Activated CD4-positive, alpha-beta T cell treated with anti-CD3 and anti-CD28 coated beads, Interleukin-2, amount 50 U/mL, for 24 hours (primary cell): ENCODE measurements at places on chromosomes 11 and 22.

DNA sequence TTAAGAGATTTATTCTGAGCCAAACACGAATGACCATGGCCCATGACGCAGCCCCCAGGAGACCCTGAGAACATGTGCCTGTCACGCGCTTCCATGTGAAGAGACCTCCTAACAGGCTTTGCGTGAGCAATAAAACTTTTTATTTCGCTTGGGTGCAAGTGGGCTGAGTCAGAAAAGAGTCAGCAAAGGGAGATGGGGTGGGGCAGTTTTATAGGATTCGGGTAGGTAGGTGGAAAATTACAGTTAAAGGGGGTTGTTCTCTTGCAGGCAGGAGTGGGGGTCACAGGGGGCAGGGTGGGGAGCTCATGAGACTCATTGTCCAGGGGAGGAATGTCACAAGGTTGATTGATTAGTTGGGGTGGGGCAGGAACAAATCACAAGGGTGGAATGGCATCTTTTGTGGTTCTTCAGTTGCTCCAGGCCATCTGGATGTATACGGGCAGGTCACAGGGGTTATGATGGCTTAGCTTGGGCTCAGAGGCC is 77.2 kb upstream of the FTH1 start:
- no peak for DNase-seq

- DNase-seq, result no peak
These were observed 31.4 kb downstream of the TECTA start for GRCh38 chr11:121132211-121132976.

GRCh38 chr11:78763664-78764063 is 189.0 kb upstream of the NARS2 start:
- DNase-seq, result no peak

GRCh38 chr11:72582206-72583176 is 91.7 kb downstream of the PDE2A start:
- DNase-seq, result no peak

- DNase-seq, result no peak
These were observed 19.1 kb upstream of the ISX start for GRCh38 chr22:35046744-35047462.

DNA sequence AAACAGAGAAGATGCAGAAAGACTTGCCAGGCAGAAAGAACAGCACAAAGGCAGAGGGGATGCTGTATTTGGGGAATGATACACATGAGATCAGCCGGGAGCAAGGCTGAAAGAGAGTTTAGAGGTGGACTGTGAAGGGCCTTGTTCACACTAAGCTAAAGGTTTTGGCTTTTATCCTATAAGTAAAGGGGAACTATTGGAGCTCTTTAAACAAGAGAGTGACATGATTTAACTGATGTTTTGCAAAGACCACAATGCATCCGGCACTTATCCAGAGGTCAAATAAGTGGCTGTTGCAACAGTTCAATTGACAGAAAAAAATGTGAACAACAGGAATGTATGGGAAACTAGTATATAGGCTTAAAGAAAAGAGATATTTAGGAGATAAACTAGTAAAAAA is 64.7 kb upstream of the RRAS2 start:
- no peak for DNase-seq

- no peak for DNase-seq
These were observed 15.2 kb upstream of the EIF3D start for GRCh38 chr22:36544107-36544620.

GRCh38 chr11:109641549-109641948 is 219.6 kb downstream of the C11orf87 start:
- no peak for DNase-seq

- no peak for DNase-seq
These were observed 13.2 kb downstream of the PPFIBP2 start for GRCh38 chr11:7527029-7527428.

GRCh38 chr22:33844273-33844672 is 76.0 kb downstream of the LARGE1 start:
- DNase-seq, result no peak

DNA sequence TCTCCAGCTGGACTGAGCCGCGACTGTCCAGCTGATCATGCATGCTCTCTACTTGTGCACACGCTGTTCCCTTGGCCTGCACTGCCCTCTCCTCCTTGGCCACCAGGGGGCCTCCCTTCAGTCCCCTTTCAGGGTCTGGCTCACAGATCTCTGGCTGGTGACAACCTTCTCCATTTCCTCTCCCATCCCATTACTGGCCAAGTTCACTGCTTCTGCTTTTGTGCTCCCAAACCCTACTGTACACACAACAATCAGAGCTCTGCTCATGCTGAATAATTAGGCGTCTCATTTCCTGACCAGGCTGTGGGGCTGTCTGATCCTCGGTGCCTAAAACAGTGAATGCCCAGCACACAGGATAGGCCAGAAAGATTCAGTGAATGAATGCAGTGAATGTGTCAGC is 224.0 kb upstream of the NARS2 start:
- DNase-seq, result peak; percentile 1

- DNase-seq, result no peak
These were observed 78.0 kb upstream of the SHANK2 start for GRCh38 chr11:71330349-71330748.

DNA sequence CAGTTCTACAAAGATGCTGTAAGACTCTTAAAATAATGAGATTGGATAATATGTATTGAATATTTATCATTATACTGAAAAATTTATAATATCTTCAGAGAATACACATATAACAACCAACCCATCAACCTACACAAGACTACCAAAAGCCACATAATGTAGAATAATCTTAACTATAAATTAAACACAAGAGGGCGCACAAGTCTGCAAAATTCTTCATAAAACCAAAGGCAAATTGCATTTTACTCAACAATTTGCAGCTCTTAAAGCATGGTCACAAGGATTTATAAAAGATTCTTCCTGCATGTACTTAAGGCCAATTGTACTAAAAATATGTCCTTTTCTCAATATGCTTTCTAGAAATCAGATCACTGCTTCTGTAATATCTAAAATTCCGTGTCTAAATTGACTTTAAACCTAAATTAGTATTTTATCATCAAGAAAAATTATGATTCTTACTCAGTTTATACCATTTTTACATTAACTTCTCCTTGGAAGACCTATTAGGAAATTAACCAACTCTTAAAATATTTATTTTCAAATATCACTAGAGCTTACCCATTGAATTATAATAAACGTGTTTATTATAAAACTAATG is 79.0 kb downstream of the TTC28 start:
- DNase-seq, result no peak

DNA sequence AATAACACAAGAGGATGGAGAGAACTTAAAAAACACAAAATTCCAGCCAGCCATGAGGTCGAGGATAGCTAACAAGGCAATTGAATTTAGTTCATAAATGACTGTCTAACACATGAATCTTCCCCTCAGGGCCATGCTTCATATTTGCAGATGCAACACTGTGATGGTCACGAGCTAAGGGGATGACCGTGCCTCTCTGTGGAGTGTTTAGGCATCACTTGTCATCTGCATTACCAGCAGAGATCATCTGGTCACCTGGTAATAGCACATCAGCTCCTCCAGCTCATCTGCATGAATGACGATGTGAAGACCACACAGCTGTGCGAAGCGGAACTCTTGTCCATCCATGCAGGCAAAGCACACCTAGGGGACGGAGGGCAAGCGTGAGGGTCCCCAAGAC is 20.9 kb upstream of the SLC25A1 start:
- DNase-seq, result no peak

DNA sequence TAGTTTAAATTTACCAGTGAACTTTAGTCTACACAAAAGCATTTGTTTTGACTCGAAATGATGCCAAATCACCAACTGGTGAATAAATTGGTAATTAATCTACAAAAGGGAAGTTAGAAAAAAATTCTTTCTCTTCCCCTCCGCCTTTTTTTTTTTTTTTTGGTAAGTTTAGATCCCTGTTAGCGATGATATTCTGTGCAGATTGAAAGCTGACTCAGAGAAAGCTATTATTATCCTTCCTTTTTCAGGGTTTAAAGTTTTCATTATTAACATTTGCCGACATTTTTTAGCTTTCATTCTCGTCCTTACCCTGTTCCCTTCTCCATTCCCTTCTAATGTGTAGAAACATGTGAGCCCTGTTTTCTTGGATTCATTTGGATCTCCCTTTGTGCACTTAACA is 16.8 kb upstream of the NUP160 start:
- DNase-seq, result no peak

DNA sequence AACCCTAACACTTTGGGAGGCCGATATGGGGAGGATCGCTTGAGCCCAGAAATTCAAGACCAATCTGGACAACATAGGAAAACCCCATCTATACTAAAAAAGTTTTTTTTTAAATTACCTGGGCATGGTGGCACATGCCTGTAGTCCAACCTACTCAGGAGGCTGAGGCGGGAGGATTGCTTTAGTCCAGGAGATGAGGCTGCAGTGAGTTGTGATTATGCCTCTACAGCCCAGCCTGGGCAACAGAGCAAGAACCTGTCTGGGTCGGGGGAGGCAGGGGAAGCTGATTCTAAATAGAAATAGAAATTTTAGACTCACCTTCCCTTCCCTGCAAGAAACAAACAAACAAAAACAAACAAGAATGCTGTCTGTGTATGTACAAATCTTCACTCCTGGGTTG is 52.9 kb upstream of the PRODH start:
- DNase-seq, result no peak

DNA sequence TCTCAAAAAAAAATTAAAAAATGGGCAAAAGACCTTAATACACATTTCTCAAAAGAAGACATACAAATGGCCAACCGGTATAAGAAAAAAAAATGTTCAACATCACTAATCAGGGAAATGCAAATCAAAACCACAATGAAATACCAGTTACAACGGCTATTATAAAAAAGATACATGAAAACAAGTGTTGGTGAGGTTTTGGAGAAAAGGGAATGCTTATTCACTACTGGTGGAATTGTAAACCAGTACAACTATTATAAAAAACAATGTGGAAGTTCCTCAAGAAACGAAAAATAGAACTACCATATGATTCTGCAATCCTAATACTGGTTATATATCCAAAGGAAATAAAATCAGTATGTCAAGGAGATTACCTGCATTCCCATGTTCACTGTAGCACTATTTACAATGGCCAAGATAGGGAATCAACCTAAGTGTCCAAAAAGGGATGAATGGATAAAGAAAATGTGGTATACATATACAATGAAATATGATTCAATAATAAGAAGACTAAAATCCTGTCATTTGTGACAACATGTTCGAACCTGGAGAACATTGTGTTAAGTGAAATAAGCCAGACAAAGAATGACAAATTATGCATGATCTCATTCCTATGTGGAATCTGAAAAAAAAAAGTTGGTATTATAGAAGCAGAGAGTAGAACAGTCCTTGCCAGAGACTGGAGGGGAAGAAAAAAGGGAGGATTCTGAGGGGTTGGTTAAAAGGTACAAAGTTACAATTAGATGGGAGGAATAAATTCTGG is 256.9 kb upstream of the PITPNB start:
- no peak for DNase-seq

DNA sequence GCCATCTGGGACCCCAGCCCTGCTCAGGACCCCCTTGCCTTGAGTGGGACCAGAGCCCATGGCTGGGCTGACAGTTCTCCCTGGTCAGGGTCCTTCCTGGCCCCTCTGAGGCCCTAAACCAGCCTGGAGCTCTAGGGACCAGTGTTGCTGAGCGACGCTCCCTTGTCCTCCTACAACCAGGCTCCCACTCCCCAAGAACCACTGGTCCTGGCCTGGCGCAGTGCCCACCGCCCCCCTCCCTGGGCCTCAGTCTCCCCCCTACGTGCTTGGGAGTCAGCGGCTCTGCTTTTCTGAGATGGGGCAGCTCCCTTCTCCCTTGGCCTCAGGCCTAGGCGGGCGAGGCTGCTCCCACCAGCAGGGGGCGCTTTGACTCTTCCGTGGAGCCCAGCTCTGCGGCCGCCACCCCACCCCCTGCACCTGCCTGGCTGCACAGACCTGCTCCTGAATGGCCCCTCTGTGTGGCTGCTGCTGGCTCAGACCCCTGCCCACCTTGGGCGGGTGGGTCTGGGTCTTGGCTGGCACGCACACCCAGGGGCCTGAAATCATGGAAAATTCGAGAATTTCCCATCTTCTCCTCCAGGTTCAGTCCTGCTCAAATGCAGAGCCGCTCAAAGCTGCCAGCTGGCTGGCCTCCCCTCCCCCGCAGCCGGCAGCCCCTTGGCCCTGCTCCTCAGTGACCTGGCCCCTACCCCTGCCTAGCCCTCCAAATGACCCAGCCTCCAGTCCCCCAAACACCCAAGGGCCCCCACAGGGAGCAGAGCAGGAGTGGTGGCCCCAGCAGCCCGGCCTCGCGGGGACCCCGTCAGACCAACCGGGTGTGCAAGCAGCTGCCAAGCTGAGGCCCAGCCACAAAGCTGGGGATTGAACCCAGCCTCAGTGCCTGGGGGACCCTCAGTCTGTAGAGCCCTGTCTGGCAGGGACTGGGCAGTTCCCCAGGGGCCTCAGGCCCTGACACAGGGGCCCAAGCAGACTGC is 9.1 kb downstream of the PRR33 start:
- DNase-seq, result peak; percentile 73

GRCh38 chr11:48007677-48008076 is 27.3 kb downstream of the PTPRJ start:
- DNase-seq, result no peak

DNA sequence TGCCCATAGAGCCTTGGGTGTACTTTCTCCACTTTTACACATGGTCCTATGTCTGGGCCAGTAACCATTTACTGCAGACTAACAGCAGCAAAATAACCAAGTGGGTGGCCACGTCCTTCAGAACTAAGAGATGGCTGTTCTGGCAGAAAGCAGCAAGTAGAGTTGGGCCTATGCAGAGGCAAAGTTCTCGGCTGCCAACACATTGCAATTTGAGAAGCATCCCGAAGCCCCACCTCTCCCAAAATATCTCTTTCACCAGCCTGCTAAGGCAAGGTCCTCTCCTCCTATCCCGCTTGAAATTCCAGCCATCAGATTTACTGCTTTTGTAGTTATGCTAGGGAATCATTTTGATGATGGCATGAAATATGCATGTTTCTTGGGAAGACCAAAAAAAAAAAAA is 118.5 kb upstream of the APOA1 start:
- DNase-seq, result no peak

- peak; percentile 84 for DNase-seq
These were observed 12.7 kb upstream of the IL2RB start for GRCh38 chr22:37162221-37163095.

DNA sequence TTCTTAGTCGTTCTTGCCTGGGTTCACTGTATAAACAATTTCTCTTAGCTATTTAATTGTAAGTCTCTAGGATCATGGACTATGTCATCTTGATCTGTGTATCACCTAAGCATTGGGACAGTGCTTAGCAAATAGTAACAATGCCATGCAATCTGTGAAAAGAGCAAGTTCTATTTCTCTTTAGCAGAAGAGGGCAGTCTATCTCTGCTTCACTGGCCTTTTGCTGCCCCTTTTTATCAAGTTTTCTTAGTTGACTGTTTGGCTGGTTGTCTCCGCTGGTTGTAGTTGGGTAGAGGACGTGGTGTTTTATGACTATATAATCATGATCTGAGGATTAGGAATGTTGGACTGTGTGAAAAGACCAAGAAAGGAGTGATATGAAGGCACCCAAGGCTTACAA is 315.0 kb downstream of the JRKL start:
- DNase-seq, result no peak
